ENCODE measurements at places on chromosomes 12 and 14.

GRCh38 chr14:63299351-63300110 lies 19.2 kb downstream of the GPHB5 start:
- DNase-seq, result no peak

- DNase-seq, result no peak
These were observed 98.4 kb downstream of the LGMN start for GRCh38 chr14:92649934-92650545.

- peak; percentile 25 for DNase-seq
These were observed 42.5 kb downstream of the PRKAB1 start for GRCh38 chr12:119710374-119710964.

GRCh38 chr14:59028476-59029202 lies 159.8 kb upstream of the DAAM1 start:
- DNase-seq, result peak; percentile 72

DNA sequence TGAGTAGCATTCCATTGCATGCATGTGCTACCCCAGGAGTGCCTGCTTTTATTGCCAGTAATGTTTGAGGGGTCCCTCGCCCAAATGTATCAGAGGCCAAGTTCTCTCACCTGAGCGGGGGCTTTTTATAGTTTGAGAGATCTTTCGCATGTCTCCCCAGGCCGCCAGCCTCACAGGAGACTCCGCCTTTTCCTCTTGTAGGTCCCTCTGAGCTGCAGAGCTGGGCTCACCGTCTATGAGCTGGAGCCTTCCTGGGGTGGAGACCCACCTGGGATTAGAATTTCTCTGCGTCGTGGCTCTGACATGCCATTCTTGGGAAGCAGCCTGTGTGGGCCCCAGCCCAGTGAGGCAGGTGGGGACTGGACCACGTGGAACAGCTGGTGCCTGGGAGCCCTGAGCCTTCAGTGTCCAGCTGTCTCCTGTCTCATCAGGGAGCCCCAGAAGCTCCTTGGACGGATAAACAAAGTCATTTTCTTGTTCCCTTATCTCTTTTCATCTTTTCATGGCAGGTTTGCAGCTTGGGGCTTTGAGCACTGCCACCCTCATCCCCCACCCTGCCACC lies 261.7 kb upstream of the CRY1 start:
- no peak for DNase-seq

- DNase-seq, result no peak
These were observed 111.4 kb downstream of the ZFP36L1 start for GRCh38 chr14:68681256-68682011.

- DNase-seq, result peak; percentile 73
These were observed 457 bp downstream of the SOCS2 start for GRCh38 chr12:93572712-93573551.

- DNase-seq, result no peak
These were observed 176.6 kb downstream of the FOXN3 start for GRCh38 chr14:89240414-89240813.

DNA sequence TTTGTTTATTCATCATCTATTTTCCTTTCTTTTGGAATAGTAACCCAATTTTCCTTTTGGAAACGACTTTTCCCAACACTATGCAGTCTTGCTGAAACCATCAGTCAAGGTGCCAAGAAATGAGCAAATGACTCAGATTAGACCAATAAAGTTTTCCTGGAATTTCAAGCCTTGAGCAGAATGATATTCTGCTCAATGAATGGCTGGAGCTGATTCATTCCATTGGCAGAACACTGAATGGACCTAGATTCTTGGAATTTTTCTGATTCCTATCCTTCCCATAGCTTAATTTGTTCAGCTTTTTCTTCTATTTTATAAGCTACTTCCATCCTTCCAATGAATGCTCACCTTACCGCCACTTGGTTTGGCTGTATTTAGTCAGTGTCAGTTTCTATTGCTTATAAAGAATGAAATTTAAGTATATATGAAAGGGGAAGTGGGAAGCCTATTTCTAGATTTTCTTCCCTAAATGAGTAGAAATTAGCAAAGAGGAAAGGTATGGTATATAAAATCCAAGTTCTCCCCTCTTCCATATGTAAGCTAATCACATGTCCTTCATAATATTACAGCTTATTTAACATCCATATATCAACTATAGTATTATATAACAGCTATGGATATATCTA lies 89.0 kb downstream of the C14orf39 start:
- DNase-seq, result no peak

- peak; percentile 40 for DNase-seq
These were observed 985.7 kb upstream of the FBXO33 start for GRCh38 chr14:40417777-40418401.

DNA sequence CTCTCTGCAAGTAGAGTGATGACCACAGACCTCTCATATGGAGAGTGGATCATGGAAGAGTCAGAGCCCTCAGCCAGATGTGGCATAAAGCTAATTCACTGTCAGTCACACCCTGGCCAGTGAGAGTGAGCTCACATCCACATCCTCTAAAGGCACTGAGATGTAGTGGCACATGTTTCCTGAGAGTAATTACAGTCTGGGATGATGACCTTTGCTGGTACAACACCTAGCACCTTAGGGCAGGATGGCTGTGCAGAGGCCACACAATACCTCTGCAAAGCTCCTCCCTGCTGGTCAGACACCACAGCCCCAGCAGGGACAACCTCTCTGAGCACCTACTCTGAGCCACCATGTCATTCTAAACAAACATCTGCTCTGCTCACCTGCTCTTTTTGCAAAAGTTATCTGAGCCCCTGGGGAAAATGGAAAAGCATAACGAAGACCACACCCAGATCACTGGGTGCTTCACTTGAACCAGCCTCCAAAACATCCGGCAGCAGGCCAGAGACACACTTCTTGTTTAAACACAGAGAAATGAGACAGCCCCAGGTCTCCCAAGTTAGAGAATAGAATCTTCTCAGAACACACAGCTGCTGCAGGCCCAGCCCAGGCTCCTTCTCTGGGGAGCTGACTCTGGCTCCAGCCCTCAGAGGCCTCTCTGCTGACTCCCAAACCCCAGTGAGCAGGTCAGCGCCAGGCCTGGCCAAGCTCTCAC lies 30.3 kb downstream of the PITPNM2 start:
- DNase-seq, result no peak

DNA sequence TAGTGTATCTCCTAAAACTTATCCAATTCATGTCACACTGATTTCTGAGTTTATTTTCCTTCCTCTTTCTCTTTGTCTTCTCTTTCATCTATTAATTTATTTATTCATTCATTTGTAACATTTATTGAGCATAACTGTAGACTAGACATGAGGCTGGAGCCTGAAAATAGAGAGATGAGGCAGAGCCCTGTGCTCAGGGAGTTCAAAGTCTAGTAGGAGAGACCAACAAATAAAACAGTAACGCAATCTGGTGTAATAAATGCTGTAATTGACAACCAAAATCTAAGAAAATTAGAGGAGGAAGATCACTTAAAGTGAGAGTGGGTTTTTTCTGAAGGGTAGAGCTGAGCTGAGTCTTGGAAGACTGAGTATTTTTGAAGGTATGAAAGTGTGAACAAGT lies 87.5 kb downstream of the POLR3B start:
- DNase-seq, result no peak

- DNase-seq, result no peak
These were observed 17.1 kb upstream of the VDR start for GRCh38 chr12:47921907-47922306.

DNA sequence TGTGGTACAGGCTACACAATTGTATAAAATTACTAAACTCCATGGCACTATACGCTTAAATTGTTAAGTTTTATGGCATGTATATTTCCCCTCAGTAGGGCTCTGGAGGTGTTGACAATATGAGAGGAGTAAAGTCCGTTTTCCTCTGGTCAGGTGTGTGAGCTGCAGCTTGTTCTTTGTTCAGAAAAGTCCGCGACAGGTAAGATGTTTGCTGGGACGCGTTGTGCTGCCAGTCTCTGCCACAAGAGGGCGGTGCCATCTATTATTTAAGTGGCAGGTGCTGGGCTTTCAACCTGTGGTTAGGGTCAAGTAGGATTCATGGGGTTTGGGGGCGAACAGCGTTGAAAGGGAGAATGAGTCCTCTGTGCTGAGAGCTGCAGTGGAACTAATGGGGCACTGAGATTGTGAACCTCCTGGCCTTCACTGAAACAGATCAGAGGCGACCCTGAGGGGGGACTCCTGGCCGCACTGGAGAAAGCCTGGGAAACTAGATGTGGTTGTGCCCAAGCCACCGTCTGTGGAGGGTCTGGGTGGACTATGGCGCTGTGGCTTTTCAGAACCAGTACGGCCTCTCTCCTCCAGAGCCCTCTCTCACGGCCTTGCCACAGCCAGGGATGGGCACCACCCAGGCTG lies 179.0 kb downstream of the SLC15A4 start:
- peak; percentile 50 for DNase-seq

DNA sequence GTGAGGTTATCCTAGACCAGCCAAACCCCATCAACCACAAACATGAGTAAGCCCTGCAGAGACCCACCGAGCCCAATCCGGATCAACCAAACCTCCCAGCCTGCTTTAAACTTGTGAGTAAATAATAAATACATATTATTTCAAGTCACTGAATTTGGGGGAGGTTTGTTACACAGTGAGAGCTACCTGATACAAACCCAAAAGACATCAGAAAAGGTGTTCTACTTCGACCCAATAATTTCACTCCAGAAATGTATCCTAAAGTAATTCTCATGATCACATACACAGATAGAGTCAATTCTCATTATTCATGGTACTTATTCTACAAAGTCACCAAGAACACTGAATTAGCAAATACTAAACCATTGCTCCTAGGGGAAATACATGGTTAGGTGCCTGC lies 16.2 kb upstream of the CORO1C start:
- no peak for DNase-seq

DNA sequence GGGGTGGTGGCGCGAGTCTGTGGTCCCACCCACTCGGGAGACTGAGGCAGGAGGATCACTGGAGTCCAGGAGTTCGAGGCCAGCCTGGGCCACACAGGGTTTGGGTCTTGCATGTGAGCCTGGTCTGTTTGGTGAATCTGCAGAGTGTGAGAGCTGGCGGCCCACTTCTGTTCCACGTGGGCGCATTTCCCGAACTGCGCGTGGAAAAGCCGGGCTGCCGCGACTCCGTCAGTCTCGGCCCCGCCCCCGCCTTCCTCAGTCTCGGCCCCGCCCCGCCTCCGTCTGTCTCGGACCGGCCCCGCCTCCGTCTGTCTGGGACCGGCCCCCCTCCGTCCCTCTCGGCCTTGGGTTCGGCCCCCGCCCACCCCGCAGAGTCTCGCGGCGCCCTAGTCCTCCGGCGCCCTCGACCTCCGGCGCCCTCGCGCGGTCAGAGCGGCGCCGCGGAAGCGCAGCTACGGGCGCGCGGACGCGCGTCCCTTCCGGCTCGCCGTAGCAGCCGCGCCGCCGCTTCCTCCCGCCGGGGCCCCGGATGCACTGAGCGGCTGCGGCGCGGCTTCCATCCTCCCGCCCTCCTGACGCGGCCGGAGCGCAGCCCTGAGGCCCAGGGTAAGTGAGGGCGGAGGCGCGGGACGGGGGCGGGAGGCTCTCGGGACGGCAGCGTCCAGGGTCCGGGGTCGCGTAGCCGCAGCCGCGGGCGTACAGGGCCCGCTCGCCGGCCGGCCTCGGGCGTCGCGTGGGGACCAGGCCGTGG lies at the start of gene EP400:
TSS of gene EP400 (plus strand) at position 512 of the 751 bp plus-strand sequence. CDS start 10,678 bp downstream, outside the sequence.
- peak; percentile 96 for DNase-seq

GRCh38 chr12:8742501-8742900 lies 44.7 kb downstream of the RIMKLB start:
- DNase-seq, result no peak

DNA sequence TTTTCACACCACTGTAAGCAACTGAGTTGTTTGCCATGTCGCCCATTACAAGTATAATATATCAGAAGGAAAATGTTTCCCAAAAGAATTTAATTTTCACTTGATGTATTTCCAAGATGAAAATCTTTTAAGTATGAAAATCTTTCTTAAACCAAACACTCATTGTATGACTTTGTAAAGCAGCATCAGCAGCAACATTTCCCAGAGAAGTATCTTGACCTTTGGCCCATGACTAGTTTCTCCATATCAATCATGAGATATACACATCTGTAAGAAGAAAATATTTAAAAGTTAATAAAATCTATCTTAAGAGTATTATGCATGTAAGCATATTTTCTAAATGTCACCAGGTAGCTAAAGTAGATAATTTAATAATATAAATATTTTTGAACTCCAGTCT lies 52.8 kb downstream of the ATP2B1 start:
- no peak for DNase-seq

GRCh38 chr14:99508896-99509629 lies 27.9 kb downstream of the CCNK start:
- no peak for DNase-seq

- DNase-seq, result no peak
These were observed 268.7 kb downstream of the FBXL14 start for GRCh38 chr12:1325666-1326065.

DNA sequence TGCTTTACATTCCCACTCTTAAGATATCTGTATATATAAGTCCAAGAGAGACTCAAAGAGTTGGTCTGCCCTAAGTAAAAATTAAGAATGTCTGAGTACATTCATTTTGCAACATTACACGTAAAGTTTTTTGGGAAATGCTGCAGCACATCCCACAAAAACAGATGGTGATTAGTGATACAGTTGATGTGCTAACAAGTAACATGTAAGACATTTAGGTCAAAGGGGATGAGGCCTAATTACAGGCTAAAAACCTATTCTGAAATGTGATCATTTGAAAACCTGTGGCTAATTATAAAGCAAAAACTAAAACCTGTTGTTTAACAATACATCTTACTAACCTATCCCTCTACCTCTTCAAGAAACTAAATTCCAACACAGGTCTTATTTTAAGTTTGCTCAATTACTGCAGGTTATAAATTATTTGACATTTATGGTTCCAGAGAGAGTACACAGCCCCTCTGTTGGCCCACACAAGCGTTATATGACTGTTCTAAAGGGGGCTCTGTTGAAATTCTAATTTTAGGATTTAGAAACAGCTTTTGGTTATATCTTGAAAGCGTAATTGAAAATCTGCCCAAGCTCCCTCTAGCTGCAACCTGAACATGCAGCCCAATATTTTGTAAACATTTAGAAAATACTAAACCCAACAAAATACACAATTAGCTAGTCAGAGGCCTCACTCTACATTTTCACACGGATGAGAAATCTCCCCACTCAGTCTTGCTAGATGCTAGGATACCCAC lies 42.9 kb downstream of the BRAP start:
- no peak for DNase-seq

DNA sequence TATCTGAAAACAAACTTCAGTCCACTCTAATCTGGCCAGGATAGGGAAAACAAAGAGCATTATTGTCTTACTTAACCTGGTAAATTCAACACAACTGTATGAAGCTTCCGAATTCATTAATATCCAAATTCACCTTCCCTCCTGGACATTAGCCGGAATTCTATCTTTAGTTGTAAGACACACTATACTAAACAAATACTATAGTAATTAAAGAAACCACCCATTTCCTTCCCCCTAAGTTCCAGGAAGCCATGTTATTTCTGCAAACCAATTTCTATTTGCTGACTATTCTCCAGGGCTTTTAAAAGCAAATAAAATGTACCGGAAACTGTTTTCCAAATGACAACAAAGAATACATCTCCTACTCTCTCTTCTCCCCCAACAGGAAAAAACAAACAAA lies 122.7 kb upstream of the MDM1 start:
- no peak for DNase-seq

DNA sequence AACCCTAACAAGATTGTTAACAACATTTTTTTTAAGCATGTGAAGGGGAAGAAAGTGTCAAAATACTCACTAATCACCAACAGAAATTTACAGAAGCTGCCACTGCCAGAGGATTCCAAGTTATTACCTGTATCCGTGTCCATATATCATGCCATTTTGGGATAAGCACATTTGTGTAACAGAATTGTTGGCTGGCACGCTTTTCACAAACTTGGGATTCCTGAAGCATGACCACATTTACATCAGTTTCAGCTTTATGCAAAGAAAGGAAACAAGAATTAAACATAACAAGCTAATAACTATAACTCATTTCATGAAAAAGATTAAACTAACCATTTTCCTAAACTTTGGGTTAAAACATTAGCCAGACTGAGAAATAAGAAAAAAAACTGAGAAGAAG lies 5.9 kb downstream of the NEMP1 start:
- DNase-seq, result no peak

Data from nephron progenitor cell (in vitro differentiated cells).